CD4-positive, alpha-beta T cell treated with Interferon gamma for 1 hour (primary cell): ENCODE measurements at places on chromosomes 2 and 18.

DNA sequence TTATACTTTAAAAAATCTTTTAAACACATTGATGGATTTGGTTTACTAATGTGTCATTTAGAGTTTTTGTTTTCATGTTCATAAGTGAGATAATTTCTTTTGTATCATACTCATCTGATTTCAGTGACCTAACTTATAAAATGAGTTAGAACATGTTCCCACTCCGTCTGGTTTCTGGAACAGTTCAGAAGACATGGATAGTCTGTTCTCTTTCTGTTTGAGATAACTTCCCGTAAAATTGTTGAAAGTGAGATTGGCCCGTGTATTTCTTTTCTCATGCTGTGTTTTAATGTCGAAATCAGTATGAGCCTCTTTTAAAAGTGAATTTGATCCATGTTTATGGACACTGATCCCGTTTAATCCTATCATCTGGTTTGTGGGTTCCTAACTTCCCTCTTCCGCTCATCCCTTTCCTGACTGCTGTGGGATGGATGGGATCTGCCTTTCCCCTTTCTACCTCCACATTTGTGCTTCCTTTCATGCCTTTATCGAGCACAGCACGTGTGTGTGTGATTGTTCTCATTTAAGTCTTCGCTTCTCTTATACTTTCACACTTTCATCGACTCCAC is 78.9 kb downstream of the COPS8 start:
- no peak for DNase-seq

DNA sequence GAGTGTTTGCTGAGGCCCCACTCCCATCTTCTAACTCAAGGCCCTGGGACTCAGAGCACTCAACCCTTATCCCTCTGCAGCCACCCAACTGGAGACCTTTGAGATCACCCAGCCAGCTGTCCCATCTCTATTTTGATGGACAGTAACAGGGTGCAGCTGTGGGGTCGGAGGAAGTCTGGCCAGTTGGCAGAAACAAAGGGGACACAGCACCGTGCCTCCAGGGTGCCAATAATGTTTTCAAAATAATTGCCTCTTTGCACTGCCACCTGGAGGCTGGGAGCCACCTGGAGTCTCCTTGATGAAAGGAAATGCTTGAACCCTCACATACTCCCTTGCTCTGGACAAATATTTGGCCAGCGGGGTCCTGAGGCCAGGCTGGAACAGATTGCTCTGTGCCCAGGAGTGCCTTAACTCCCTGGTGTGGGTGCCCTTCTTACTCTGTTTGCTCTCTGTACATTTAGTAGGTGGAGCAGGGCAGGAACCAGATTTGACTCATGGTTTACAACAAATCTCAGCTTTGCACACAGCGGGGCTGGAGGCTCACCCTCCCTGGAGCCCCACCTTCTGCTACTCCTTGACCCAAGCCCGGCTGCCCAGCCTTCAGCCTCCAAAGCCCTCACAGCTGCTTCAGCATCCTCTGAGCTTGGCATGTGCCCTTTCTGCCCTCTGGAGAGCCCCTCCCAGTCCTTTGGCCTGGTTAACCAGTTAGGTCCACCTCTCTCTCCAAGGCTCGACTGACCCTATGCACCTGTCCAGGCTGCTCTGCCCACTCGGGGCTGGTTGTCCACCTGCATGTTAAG is 17.2 kb downstream of the MAL start:
- DNase-seq: no peak

- no peak for DNase-seq
Observed at GRCh38 chr18:10477121-10477862, 22.9 kb downstream of the APCDD1 start.

DNA sequence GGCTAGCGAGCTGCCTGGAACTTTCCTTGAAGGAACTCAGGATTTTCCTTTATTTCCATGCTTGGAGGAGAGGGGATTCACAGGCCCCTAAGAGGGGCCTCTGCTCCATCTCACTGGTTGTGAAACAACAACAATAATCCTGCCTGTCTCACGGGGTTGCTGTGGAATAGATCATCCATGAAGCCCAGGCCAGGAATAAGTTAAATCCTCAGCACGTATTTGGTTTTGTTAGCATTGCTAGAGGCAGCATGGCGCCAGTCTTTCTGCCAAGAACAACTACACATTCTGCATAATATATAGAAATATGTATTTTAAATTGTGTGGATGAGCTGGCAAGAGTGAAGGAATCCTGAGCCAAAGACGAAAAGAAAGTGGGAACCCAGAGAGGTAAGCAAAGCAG is 80.8 kb upstream of the L3MBTL4 start:
- DNase-seq: no peak

DNA sequence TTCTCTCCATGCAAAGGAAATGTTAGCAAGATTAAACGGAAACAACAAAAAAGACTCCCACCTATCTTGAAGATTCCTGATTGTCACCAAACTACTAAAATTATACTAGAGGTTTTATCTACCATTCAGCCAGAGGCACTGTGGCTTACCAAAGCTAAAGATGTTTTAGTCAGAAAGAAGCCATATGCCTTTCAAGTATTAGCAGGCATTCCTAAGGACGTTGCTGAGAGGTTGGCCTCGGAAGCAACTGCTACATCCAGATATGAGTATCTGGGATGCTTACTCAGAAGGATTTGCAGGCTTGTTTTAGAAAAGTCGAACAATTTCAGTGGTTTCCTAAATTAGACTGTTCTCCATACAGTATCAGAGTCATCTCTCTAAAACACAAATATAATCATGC is 88.3 kb upstream of the UBE2E3 start:
- DNase-seq: no peak

- no peak for DNase-seq
Observed at GRCh38 chr2:76613330-76613729, 902.6 kb upstream of the GCFC2 start.
